ENCODE measurements at places on chromosomes 3 and 15.

GRCh38 chr3:28521663-28522062 lies 173.0 kb upstream of the AZI2 start:
- DNase-seq = no peak

- no peak for DNase-seq
These were observed 37.5 kb upstream of the RFX7 start for GRCh38 chr15:56281145-56281544.

- DNase-seq = no peak
These were observed 3.7 kb downstream of the PAK6 start for GRCh38 chr15:40242601-40243000.

DNA sequence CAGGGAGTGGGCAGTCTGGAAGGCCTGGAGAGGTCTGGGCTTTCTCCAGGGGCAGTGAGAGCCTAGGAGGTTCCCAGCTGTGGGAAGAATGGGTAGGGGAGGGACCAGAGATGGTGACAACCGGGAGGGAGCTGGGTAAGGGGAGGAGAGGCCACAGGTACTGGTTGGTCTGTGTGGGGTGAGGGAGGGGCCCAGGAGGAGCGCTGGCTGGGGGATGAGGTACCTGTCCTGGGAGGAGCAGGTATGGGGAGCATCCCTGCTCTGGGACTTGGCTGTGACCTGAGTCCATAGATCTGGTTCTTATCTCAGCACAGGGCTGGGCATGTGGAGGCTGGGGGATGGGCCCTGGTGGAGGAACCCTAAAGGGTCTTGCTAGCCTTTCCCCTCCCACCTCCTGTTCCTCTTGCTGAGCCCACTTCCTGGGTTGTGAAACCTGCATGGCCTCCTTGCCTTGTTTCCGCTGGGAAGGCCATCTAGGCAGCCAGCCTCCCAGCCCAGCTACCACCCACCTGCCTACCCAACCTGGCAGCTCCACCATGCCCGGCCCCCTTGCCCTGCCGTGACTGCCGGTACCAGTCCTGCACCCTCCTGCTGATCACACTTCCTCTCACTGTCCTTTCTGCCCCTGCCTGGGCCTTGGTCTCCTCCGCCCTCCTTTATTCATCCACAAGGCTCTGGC lies 11.0 kb downstream of the PRKCD start:
- DNase-seq = no peak

DNA sequence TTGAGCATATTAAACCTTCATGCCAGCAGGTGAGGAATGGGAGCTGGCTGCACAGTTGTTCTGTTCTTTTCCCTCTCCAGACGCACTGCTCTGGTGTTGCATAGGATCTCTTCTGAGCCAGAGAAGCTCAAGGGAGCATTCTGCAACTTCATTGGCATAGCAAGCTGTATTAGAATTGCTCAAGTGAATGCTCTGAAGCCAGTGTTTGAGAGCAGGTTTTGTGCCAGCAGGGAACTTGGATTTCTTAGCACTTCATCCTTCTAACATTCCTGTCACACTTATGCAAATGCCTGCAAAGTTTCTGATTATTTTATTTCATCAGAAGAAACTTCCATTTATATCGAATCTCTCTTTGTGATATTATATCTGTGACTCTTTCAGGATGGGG lies 366.6 kb downstream of the AGBL1 start:
- DNase-seq = peak; percentile 17

DNA sequence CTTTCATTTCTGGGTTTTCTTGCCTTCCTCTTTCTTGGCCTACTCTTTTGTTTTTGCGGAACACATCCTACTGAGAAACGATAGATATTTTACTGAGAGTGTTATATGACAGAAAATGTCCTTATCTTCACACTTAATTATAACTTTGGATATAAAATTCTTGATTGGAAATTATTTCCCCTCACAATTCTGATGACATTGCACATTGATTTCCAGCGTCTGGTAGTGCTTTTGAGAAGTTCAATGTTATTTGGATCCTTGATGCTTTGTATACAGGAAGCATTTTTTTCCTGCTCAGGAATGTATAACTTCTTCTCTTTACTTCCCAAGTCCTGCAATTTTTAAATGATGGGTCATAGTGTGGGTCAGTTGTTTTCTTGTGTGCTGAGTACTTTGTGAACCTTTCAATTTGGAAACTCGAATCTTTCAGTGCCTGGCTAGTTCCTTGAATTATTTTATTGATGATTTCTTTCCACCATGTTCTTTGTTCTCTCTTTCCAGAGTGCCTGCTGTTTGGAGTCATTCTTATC lies 183.9 kb downstream of the PDCD6IP start:
- no peak for DNase-seq

- DNase-seq = no peak
These were observed 26.1 kb downstream of the PCCB start for GRCh38 chr3:136276049-136276755.

GRCh38 chr3:157059181-157059580 lies 100.8 kb downstream of the CCNL1 start:
- no peak for DNase-seq

DNA sequence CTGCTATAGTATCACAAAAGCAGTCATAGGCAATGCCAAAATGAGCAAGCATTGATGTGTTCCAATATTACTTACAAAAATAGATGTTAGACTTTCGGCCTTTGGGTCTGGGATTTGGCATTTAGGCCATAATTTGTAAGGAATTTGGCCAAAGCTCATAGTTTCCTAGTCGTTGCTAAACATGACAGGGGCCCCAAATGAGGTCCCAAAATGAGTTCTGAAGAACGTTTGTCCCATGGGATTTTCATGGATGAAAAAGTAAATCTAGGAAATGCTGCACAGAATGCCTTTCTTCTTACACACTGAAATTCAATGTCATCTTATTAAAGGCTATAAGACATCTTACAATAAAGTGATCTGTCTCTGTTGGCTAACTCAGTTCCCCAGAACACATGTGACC lies 456.0 kb downstream of the CNTN4 start:
- DNase-seq = no peak

DNA sequence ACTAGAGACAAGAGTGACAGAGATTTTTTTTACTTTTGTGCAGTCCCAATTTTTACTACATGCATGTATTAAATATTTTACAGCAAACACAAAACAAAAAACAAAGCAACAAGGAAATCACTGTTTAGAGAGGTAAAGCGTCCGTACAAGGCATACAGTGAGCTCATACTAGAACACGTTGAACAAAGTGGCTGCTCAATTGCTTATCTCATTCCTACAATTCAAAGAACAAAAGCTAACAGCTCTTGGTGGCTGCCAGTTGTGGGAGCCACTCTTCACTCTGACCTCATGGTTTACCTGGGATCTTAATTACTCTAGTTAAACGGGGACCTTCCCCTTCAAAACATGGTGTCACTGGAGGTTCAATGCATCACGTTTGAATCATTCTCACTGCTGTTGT lies 7.6 kb upstream of the ARHGEF26 start:
- no peak for DNase-seq

DNA sequence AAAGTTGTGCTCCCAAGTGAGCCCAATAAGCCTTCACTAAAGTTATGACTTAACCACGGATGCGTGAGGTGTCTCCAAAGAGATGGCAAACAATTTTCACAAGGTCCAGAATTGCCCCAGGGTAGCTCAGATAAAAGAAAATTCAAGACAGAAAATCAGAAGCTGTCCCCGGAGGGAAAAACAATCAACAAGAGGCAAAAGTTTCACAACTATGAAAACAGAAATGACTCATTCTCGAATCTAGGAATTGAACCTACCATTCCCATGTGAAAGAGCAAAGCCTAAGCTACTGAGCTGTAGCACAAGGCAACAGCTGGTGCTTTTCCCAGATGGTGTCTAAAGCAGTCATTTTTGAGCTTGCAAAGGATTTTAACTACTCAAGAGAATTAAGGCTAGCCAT lies 33.5 kb upstream of the MKRN3 start:
- DNase-seq = peak; percentile 68

GRCh38 chr15:82133251-82133650 lies 87.4 kb upstream of the MEX3B start:
- no peak for DNase-seq

DNA sequence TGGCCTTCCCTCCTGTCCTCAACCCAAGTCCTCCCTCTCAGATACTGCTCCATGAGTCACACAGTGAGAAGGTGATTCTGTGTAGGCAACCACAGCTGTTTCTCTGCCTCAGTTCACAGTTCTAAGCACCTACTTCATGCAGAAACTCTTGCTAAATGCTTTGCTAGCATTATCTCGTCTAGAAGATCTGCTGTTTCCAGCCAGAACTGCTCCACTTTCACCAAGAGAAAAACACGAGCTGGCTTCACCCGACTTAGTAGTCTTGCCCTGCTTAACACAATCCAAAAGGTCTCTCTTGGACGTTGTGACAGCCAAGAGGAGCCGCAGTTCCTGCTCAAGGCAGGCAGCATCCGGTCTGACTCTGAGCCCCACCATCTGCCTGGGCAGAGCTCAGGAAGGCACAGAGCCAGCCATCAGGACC lies 272.1 kb downstream of the UACA start:
- no peak for DNase-seq

GRCh38 chr3:195110647-195111318 lies 160.2 kb downstream of the XXYLT1 start:
- peak; percentile 39 for DNase-seq

GRCh38 chr3:128994173-128994512 lies 267 bp upstream of the CFAP92 start:
- DNase-seq = no peak

- DNase-seq = no peak
These were observed 495.2 kb upstream of the TBL1XR1 start for GRCh38 chr3:177692304-177692975.

- DNase-seq = no peak
These were observed 348.7 kb downstream of the NTRK3 start for GRCh38 chr15:87907676-87908446.

- DNase-seq = no peak
These were observed 143.3 kb upstream of the RBMS3 start for GRCh38 chr3:29137601-29138000.

DNA sequence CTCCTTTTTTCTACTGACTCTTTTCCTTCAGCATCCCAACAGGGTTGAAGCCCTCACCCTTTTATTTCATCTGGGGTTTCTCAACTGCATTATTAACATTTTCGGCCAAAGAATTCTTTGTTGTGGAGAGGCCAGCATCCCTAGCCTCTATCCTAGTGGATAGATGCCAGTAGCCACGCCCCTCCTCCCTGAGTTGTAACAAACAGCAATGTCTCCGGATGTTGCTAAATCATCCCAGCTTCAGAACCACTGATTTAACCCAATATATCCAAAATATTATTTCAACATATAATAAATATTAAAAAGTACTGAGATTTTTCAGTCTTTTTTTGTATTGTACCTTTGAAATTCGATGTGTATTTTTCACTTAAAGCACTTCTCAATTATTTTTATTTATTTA lies 2.0 kb upstream of the RNF111 start:
- no peak for DNase-seq

GRCh38 chr3:47850564-47851410 lies 47.8 kb downstream of the DHX30 start:
- DNase-seq = no peak

DNA sequence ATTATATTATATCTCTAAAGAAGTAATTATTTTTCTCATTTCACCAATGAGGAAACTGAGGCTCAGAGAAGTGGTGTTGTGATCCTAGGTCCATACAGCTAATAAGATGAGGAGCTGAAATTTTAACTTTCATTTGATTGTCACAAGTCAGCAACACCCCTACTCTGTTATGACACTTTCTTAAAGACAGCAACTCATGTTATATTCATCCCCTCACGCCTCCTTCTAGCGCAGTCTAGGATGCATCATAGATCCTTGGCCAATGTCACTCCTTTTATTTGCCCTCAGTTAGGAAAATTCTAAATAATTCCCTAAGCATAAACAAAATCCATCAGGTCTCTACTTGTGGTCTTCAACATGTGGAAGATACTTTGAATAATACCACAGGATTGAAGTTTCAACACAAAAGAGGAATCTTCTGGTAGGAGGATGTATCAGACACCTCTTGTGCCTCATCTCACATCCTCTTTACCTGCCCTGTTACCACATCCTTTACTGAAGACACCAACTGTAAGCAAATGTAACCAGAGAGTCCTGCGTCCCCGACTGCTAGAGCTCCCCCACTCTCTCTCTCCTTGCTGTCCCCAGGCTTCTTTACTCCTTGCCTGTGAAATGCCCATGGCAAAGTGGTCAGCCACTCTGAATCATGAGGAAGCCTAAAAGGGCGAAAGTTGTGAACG lies 53.7 kb downstream of the TRIM42 start:
- no peak for DNase-seq

DNA sequence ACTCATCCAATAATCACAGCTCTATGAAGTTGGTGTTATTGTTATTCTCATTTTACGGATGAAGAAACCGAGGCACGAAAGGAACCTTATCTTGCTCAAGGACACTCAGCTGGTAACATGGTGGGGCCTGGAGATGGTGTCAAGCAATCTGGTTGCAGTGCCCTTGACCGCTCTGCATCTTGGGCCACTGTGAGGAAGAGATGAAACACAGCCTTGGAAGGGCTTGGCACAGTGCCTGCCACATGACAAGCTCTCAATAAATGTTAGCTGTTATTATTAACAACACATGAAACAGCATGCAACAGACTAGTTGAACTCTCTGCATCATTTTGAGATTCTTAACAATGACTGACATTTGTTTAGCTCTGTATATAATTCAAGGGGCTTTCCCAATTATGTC lies 10.1 kb upstream of the ITGA11 start:
- DNase-seq = no peak

GRCh38 chr15:65020419-65020818 lies 9.0 kb downstream of the MTFMT start:
- no peak for DNase-seq

DNA sequence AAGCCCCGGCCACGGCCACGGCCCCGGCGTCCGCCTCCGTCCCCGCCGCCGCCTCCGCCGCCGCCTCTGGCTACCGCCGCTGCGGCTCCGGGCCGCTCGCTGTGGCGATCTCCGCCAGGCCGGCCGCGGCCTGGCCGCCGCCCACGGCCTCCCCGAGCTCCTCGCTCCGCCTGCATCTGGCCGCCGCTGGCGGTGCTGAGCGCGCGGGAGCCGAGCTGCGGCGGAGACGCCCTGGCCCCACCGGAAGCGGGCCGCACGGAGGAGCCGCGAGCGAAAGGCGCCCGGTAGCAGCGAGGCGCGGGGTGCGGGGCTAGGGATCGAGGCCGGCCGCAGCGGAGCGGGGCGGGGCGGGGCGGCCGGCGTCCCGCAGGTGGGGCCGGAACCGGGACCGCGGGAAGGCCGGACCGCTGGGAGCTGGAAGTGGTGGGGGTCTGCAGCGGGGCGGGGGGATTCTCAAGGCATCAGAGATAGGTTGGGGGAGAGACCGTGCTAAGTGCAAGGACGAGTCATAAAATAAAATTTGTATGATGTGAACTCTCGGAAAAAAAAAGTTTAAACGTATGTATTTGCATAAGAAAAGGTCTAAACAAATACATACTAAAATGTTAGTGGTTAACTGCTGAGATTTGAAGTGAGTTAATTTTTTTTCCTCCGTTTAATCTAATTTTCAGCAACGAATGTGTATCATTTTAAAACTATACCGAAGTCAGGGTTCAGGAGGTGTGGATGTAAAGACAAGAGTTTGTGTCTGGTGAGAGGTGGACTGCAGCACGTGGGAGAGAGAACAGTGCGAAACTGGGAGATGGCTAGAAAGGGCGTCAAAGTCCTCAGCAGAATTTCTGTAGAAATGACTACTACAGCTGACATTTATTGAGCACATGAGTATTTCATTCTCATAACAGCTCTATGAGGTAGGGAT lies at the start of gene AVEN:
TSS of gene AVEN (minus strand) at position 334 of the 919 bp plus-strand sequence. CDS start at position 176, 158 bp downstream.
- peak; percentile 37 for DNase-seq
